ENCODE measurements at places on chromosomes 12 and 14. TPM values are rescaled to one million over a fixed set of nuclear protein-coding genes. Genes with fewer than 3 reads are reported as not detected.

Gene PIP4K2C
- 63.5 TPM for total RNA-seq

Gene CLEC1B
- total RNA-seq = not detected

Gene ESR2
- 0.40 TPM for total RNA-seq

Gene ARHGEF25
- total RNA-seq = 3.1 TPM

Gene KRT5
- 0.24 TPM for total RNA-seq

Gene RFLNA
- 51.0 TPM for total RNA-seq

DNA sequence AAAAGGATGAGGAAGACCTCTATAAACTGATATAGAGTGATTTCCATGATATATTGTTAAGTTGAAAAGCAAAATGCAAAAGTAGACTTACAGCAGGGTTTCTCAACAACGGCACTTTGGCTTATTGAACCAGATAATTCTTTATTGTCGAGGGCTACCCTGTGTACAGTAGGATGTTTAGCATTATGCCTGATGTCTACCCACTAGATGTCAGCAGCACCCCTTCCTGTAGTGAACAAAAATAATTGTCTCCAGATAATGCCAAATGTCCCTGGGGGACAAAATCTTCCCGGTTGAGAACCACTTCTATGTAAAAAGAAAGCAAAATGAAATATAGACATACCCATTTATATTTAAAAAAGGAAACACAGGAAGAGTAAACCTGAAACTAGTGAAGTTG is 32.4 kb downstream of the ABCD2 start:
- no peak for DNase-seq

DNA sequence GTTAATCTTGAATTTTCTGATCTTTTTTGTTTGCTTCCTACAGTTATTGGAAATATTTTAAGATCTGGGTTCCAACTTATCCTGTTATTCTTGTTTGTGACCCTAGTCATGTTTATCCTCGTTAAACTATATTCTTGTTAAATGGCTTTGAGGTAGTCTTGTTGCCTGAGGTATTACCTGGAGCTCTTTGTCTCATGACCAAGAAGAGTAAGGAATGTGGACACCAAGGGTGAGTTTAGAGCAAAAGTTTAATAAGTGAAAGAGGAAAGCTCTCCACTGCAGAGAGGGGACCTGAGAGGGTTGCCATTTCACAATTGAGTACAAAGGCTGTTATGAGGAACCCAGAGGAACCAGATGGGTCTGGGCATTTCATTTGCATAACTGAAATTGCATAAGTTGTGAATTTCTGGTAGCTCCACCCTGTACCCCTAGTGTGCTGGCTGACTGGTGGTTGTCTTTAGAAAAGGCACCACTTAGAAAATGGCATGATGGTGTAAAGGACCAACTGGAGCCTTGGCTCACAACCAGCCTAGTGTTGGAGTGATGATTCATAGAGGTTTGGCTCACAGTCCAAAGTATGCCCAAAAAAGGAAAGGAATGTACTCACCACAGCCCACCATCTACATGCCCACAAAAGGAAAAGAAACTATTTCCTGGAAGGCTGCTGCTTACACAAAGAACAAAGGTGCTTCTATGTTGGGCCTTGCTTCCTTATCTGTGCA is 36.7 kb upstream of the RESF1 start:
- DNase-seq = no peak

GRCh38 chr12:73833746-73834145 is 703.9 kb upstream of the ATXN7L3B start:
- no peak for DNase-seq

DNA sequence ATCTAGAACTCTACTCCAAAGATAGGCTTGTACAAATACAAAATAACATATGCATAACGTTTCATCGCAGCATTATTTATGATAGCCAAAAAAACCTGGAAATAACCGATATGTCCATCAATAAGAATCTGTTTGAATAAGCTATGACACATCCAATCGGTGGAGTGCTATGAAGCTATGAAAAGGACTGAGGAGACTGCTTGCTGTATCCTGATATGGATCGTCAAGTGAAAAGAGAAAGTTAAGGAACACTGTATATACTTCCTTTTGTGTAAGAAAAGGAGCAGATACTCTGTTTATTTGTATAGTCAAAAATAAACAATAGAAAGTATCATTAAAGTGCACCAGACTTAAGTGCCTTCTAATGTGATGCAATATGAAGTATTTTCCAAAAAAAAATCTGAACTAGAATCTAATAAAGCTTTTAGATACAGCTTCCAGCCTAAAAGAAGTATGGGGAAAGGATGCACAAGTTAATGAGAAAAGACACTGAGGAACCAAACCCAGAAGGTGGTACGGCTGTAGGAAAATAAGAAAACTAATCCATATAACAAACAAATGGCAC is 645 bp upstream of the KLHDC1 start:
- no peak for DNase-seq

DNA sequence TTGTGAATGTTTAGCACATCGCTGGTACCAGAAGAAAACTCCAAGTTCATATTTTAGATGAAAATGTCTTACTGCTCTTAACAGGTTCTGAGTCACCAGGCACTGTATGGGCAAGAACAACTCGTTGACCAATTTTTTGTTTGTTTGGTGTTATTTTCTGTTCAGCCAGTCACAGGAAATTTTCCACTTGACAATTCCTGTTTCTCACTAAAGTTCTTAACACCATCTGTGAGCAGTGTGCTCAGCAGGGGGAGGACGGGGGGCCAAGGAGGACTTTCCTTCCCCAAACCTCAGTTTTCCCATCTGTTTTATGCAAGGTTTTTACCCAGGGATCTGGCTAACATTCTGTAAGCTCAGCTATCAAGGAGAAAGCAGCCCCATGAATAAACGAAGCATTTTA is 3.0 kb downstream of the NUAK1 start:
- DNase-seq = no peak

DNA sequence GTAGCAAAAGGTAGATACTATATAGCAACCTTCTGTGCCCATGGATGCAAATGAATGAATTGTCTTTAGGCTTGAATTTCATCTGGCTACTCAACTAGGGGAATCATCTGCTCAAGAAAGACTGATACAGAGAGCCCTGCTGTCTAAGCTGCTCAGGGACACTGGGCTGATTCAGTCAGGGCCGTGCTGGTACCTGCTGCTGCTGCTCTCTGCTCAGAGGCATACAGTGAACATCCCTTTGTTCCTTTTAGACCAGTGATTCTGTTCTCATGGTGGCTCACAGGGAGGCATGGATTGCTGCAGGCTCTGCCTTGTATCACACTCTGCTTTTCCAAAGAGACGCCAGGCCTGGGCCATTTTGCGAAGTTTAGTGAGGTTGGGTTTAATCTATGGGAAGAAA is 14.1 kb downstream of the EIF2B2 start:
- no peak for DNase-seq

DNA sequence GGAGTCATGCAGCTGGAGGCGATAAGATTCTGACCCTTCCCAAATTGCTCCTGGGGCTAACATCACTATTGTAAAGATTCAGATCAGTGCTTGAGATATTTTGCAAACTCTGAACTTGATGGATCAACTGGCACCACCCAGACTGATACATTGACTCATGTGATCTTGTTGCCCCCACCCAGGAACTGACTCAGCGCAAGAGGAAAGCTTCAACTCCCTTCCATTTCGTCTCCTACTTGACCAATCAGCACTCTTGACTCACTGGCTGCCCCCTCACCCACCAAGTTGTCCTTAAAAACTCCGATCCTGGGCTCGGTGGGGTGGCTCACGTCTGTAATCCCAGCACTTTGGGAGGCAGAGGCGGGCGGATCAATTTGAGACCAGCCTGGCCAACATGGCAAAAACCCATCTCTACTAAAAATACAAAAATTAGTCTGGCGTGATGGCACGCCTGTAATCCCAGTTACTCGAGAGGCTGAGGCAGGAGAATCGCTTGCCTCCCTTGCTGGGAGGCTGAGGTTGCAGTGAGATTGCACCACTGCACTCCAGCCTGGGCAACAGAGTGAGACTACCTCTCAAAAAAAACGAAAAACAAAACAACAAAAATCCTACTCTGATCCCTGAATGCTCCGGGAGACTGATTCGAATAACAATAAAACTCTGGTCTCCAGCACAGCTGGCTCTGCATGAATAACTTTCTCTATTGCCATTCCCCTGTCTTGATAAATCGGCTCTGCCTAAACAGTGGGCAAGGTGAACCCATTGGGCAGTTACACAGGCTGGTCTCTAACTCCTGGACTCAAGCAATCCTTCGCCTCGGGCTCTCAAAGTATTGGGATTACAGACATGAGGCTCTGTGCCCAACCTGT is 9.8 kb upstream of the ARF6 start:
- no peak for DNase-seq

DNA sequence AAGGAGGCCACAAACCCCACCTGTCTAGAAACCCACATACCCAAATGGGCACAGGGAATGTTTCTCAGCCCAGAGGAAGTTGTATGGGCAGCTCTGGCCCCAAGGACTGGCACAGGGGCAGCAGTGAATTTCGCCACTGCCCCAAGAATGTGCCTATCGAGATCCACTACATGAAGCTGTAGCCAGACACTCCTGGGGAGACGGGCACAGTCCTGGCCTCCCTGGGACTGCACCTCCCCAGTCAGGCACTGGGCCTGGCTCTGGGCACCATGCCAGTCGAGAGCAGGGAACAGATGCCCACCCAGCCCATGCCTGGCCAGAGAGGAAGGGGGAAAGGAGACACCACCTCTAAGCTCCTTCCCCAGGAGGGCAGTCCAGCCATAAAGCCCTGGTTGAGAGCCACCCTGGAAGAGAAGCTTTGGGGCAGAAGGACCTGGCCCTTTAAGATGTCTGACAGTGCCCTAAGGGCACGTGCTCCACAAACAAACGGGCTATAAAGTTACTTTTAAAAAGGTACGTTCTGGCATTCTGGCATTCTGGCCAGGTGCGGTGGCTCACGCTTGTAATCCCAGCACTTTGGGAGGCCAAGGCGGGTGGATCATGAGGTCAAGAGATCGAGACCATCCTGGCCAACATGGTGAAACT is 8.4 kb downstream of the ADCY6 start:
- DNase-seq = peak; percentile 42

DNA sequence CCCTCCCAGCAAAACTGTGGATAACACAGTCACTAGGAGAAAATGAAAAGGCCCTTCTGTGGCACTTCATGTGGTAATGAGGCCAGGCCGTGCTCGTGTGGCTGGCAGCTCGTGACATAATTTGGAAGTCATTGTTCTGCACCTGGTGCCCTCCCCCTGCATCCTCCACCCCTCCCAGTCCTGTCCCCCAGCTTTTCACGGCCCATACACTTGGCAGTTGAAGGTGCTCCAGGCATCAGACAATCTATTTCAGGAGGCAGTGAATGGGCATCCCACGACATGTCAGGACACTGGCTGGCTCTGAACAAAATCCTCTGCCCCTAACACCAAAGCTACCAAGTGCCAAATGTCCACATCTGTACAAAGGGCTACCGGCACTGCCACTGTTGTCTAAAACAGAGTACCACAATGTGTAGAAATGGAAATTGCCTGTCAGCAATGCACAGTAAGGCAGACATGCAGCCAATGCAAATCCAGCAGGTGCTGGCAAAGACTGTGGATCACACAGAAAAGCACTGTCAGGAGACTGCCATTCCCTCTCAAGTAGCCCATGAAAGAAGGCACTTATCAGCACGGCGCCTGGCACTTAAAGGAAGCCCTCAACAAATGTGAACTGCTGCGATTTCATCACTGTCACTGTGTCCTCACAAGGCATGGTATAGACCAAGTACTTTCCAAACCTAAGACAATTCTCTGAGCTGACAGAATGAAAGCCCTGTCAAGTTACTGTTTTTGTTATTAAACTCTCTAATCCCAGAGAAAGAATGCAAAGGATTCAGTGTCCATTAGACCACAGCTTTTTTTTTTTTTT is 39.1 kb downstream of the CORO1C start:
- DNase-seq = peak; percentile 39

DNA sequence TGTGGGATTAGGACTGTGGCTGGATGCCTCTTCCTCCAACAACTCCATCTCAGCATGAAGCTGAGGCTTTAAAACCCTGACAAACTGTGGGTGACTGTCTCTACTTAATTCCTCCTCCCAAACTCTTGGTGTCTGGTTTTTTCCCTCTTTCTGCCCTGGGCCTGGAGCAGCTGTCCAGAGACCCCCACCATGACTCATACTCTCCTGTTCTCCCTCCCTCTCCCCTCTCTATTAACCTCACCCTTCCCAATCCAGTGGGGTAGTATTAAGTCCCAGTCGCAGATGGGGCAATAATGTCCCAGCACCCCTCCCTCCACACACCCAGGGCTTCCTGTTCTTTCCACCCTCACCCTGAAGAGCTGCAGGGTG is 2.0 kb upstream of the DNAJC14 start:
- no peak for DNase-seq

DNA sequence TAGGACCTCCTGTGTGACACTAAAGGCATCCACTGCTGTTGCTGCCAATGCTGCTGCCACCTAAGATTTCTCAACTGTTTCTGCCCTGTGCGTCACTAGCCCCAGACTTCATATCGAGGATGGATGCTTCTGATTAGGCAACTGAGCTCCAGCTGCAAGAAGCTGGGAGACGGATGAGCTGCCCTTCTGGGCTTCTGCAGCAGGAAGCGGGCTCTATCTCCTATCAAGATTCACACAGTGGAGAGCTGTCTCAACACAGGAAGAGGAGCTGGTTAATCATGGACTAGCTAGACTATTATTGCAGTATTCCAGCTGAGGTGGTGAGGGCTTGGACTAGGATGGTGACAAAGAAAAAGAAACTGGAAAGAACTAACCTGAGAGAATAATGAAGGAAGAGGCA is 59.2 kb upstream of the PELI2 start:
- no peak for DNase-seq

DNA sequence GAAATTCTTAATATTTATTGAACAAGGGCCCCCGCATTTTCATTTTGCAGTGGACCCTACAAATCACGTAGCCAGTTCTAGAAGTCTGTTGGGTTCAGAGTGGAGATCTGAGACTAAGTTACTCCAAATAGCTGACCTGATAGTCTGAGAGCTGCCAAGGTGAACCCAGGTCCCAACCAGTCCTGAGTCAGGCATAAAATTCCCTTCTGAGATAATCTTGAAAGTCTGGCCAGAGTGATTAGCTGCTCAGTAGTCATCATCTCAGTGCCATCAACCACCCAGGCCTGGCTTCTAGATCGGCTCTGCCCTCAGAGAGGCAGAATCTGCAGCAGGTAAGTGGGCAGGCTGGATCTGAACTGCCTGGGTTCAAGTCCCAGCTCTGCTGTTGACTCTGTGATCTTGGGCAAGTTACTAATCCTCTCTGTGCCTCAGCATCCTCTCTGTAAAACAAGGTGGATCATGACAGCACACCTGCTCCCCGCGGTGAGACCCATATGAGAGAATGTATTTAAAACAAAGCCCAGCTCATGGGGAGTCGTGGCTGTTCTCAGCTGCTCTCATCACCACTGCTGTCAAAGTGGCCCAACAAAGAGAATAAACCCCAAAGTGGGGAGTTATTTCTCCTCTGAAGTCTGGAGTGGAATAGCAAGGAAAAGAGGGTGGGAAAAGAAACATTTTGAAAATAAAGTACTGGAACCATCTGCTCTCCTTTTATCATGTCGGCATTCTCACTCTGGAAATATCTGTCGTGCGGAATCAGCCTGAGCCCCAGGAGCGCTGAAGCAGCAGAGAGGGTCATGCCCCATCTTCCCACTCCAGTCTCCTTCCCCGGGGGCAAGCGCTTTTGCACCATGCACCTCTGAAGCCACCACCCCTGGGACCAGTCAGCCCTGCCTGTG is 193.3 kb downstream of the DPF3 start:
- DNase-seq = no peak

GRCh38 chr12:13454991-13455777 is 258.7 kb downstream of the EMP1 start:
- no peak for DNase-seq

GRCh38 chr14:82403987-82404386 is 870.3 kb upstream of the SEL1L start:
- DNase-seq = no peak

GRCh38 chr12:8913702-8914032 is 642 bp upstream of the PHC1 start:
- DNase-seq = no peak

GRCh38 chr12:51023625-51024382 is 2.4 kb downstream of the SLC11A2 start:
- DNase-seq = no peak

Measured in left colon (tissue), 2 donors.